ENCODE measurements at places on chromosomes 2 and 18.

DNA sequence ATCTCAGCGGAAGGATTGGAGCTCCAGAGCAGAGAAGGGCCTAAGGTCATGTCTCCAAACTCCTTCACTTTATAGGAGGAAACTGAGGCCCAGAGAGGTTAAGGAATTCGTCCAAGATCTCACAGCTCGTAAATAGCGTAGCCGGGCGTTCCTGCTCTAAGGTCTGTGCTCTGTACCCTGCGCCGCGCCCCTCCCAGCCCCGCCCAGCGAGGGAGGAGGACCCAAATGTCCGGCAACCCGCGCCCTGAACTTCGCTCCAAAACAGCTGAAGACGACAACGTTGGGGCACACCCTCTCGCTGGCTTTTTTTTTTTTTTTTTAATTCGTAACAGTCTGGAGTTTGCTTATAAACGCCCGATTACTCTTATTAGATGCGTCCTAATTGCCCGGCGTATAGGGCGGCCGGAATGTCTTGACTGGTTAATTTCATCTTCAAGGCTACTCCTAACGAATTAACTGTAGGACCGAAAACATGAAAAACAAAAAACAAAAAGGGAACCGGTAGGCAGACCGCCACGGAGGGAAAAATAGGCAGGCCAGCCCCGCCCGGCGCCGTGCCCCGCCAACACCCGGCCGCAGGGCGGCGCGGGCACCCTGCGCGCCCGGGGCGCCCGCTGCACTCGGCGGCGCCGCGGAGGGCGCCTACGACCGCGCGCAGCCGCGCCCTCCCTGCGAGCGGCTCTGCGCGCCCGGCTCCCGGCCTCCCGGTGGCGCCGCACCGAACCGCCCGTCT lies 928 bp upstream of the FOSL2 start:
- peak; percentile 85 for DNase-seq

DNA sequence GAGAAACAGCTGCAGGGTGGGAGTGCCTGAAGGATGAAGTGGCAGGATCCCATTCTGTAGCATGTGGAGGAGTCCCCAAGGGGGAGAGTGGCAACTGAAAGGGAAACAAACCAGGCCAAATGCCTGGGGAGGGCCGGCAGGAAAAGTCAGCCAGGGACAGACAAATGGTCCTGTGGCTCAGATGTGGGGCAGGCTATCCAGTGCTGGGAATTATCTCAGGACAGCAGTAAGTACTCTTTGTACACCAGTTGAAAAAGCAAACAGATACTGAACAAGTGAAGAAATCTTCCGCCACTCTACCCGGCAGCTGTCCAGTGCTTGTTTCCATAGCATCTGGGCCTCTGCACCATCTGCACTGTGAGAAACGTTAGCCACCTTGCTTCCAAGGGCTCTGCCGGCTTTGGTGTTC lies 408.9 kb downstream of the LRATD1 start:
- no peak for DNase-seq

DNA sequence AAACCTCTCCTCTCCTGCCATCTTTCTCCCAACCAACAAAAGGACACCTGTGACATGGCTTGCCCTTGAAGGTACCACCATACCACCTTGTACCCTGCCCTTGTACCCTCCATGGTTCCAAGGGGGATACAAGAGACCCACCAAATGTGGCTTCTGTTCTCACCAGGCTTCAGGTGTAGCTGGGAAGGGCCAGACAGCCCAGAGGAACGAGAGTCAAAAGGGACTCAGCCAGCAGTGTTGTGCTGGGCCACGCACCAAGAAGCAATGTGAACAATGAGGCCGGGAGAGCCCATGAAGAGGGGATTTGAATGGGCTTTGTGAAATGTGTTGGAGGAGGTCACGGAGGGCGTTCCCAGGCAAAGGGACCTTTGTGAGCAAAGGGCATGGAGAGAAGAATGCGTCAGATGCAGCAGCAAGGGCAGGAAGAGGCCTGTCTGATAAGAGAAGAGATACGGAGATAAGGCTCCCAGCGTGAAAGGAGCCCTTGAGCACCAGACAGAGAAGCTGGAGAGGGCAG lies 48.6 kb downstream of the PLB1 start:
- no peak for DNase-seq

- no peak for DNase-seq
Observed at GRCh38 chr2:174597345-174598047, at the start of gene WIPF1. Gene WIPF1, minus strand, starts transcription at chr2:174597804. Its CDS starts 12,231 bp downstream, at chr2:174585573.

DNA sequence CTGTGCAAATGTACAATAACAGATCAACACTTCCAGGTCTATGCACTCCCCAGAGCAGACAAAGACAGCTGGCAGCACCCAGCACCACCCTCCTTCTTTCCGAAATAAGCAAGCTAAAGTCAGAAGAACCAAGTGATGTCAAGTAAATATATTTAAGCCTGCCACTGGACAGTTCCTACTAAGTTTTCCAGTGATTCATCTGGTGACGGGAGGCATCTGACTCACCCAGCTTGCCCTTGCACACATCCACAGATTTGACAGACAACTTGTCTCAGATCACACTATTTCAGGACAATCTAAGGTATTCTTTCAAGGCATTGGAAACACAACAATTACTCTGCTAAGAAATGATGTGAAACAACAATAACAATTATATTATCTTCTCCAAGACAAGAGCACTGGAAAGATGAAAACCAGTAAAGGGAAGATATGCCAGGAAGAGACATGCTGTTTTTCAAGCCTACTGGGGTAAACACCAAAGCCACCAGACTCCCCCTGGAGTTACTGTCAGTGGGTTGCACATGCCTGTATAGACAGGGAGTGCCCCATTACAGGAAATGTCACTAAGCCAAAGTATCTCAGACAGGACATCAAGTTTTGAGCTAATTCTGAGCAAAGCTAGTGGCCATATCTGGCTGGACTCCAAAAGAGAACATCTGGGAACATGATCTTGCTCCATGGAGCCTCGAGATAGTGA lies 287.9 kb upstream of the KLHL29 start:
- peak; percentile 6 for DNase-seq

- no peak for DNase-seq
Observed at GRCh38 chr2:204005940-204006721, 69.6 kb downstream of the ICOS start.

GRCh38 chr2:101030866-101031554 lies 28.9 kb downstream of the RPL31 start:
- no peak for DNase-seq

DNA sequence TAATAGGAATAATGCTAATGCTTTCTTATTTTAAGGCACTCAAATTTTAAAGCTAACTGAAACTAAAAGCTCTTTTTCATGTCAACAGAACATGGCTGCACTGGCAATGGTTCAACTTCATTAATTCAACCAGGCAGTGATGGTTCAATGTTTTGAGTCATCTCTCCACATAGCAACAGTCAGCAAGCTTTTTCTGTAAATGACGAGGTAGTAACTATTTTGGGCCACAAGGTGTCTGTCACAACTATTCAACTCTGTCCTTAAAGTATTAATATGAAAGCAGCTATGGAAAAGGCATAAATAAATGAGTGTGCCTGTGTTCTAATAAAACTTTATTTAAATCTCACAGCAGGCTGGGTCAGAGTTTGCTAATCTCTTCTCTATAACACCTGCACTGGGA lies 1425.6 kb upstream of the PIK3C3 start:
- peak; percentile 56 for DNase-seq

DNA sequence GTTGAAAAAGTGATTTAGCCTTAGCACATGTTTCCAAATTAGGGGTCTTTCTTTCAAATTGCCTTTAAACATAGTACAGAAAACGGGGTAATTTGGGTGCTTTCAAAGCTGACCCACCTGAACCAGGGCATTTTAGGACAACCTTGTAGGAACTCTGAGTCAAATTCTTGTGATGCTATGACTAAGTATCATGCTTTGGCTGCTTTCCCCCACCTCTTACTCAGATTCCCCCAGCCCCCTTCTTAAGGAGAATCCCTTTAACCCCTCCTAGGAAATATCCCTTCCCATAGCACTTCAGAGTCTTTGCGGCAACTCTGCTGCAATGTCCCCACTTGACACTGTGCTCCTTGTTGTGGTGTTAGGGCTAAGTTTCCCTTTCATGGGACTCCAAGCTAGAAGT lies 18.6 kb upstream of the KLF7 start:
- DNase-seq, result no peak

- no peak for DNase-seq
Observed at GRCh38 chr2:12827721-12828120, 111.0 kb downstream of the TRIB2 start.

DNA sequence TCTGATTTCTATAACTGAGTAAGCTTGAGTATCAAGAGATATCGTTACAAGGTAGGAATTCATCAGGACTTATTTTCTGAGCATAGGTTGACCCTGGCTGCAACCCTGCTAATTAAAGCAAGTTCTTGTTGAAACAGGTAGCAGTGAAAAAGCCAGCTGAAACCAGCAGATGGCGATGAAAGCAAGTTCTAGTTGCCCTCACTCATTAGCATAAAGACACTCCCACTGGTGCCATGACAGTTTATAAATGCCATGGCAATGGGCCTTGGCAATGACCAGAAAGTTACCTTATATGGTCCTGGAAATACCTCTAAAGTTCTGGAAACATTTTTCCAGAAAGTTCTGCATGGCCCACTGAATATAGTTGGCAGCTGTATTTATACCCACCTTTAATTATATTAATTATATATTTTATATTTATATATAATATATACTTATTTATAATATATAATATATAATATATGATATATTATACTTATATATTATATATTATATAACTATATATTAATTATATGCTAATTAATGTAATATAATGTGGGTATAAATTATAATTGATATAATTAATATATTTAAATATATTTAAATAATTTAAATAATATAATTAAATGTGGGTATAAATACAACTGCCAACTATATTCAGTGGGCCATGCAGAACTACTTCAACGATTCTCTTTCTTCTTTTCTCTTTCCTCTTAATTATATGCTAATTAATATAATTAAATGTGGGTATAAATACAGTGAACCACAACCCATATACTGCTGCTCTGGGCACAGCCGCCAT lies 188.0 kb downstream of the CDH7 start:
- peak; percentile 14 for DNase-seq

- DNase-seq, result no peak
Observed at GRCh38 chr2:68643874-68644485, 601 bp downstream of the PROKR1 start.

DNA sequence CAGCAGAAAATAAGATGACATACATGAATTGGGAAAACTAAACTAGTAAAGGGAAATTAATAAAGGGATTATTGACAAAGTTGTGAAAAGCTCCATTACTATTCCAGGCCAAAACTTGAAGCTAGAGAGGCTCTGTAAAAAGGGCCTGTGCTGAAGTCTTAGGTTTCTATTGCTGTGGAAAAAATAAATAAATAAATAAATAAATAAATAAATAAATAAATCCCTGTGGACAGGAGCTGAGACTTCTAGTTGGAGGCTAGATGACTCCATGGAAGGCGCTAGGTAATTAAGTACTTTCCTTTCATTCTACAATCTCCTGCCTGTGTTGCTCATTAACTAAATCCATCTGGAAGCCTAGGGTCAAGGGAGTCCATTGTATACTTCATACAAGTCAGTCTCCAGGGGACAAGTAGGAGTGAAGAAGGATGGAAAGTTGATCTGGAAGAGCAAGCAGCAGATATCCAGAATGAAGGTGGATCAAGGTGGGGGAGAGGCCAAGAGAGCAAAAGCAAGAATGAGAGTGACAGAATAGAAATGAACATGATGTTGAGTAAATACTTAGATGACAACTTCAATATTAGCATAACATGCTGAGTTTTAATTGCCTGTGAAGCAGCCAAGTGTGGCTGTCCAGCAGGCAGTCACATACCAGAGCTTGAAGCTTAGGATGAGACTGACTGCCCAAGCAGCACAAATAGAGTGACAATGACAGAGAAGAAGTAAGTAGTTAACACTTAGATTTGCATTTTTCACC lies 26.2 kb upstream of the CCNT2 start:
- no peak for DNase-seq
